ENCODE measurements at places on chromosomes 1 and 21.

DNA sequence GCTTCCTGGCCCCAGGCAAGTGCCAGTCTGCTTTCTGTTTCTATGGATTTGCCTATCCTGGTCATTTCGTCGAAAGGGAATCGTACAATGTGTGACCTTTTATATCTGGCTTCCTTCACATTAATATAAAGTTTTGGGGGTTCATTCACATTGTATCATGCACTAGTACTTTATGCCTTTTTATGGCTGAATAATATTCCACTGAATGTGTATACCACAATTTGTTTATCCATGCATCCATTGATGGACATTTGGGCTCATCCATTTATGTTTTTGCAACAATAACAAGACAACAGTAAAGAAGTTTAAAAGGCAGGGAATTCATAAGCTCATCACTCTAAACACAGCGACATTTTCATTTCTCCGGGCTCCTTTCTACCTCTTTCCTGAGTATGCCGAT is 50.6 kb downstream of the SPSB1 start:
- DNase-seq, result no peak

- DNase-seq, result no peak
Observed at GRCh38 chr1:222785529-222785928, 29.3 kb upstream of the DISP1 start.

- DNase-seq, result no peak
Observed at GRCh38 chr21:28256420-28256831, 736.3 kb downstream of the LTN1 start.

- no peak for DNase-seq
Observed at GRCh38 chr1:213564215-213564659, 423.5 kb upstream of the PROX1 start.

DNA sequence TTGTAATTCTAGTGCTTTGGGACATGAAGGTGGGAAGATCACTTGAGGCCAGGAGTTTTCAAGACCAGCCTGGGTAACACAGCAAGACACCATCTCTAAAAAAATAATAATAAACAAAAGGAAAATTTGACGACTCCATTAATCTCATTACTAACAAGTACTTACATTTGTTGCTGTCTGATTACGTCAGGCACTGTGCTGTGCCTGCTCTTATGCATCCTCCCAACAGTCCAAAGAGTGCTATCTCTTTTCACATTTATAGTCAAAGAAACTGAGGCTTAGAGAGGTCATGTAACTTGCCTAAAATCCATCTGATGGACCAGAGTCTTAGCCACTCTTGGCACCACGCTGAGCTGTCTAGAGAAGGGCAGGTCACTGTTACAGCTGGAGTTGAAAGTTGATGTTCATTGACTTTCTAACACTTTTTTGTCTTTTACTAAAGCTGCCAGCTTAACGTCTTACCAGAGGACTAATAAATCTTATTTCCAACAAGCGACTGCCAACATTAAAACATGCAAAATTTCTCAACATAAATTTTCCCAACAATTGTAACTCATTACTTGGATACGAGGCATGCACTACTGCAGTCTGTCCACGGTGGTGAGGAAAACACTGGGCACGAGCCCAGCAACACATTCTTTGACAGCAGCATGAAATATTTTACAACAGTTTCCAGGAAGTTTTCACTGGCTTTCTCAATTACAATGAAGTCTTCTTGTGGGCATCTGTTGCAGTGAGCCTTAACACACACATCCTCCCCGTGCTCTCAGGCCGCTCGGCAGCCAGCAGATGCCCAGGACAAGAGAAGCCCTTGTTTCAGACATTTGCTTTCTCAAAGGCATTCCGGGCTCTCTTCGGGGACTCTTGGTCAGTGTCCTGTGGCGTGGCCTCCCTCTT is 262.9 kb upstream of the PROX1 start:
- DNase-seq, result no peak

DNA sequence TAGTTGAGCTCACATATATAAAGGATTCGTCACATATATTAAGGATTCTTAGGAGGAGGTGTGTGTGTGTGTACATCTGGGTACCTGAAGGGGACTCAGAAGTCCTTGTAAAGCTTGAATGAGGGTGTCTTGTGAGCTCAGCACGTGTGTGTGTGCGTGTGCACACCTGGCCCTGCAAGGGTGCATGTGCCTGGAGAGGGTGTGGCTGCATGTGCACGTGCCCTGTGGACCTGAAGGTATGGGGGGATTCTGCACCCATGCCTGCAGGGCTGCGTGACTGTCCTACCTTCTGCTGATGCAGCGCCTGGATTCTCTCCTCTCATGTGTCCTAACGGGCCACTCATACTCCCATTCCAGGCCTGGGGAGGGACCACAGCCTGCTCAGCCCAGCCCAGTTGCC is 24.0 kb downstream of the EPHA8 start:
- no peak for DNase-seq

- no peak for DNase-seq
Observed at GRCh38 chr1:12125422-12126355, 41.1 kb upstream of the TNFRSF1B start.

DNA sequence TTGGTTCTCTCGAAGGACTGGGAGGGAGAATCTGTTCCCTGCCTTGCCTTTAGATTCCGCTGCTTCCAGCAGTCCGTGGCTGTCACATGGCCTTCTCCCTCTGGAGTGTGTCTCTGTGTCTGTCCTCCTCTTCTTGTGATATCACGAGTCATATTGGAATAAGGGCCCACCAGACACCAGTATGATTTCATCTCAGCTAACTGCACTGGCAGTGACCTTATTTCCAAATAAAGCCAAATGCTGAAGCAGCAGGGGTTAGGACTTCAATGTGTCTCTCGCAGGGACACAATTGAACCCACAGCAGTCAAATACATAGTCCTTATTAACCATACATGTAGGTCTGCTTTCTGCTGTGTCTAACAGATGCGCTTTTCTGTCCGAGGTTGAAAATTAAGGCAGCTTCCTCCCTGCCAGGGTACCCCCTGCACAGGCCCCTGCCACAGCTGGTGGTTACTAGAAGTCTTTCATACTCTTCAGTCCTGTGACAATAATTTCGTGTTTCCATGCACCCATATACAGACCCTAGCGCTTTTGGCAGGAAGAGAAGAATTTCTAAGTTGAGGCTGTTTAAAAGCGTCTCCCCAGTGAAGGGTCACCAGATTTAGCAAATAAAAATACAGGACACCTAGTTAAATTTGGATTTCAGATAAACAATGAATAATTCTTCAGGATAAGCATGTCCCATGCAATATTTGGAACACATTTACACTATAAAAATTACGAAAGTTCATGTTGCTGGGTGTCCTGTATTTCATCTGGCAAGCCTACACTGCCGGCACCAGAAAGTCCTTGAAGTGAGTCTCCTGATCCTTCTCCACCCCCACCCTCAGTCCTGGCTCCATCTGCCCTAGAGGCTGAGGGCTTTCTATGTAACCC is 182.1 kb downstream of the ETS2 start:
- no peak for DNase-seq

DNA sequence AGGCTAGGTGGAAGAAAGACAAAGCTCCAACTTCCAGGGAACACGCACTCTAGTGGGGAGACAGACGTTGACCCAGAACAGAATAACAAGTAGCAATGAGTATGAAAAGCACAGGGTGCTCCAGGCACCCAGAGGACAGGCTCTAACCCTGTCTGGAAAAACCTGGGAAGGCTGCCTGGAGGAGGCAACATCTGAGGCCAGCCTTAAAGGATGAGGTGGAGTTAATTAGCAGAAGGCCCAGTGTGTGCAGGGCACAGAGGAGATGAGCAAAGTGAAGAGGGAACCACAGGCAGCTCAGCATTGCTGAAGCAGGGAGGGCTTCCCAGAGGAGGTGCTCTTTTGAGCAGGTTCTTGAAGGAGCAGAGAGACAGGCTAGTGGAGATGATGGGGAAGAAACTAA is 126.7 kb upstream of the KLHDC7A start:
- DNase-seq, result no peak

DNA sequence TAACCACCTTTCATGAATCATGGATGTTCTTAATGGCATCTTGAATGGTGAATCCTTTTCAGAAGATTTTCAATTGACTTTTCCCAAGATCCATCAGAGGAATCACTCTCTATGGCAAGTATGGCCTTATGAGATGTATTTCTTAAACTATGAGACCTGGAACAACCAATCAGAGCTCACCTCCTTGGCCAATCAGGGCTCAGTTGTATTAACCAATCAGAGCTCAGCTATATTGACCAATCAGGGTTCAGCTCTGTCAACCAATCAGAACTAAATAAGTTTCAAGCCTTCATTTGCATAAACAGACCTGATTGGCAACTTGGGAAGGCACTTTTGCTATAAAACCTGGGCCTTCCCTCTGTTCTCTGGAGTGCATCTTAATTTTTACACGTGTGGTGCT is 13.6 kb upstream of the FAM3B start:
- DNase-seq, result no peak

GRCh38 chr1:189609167-189609566 is 868.5 kb downstream of the BRINP3 start:
- no peak for DNase-seq

All from SJSA1 (cell line).